ENCODE measurements at places on chromosomes 2 and 18.

DNA sequence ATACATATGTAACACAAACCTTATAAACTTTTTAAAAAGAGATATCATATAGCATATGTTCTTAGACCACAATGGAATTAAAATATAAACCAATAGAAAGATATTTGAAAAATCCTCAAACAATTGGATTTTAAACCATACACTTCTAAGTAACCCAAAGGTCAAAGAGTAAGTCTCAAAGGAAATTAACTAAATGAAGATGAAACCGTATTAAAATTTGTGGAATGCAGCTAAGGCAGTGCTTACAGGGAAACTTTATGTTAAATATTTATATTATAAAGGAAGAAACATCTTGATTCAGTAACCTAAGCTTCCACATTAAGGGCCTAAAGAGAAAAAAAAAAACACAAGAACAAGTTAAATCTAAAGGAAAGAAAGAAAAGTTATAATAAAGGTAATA lies 966.1 kb downstream of the SLC4A3 start:
- DNase-seq, result no peak

GRCh38 chr2:231727621-231728020 lies 19.3 kb downstream of the PTMA start:
- no peak for DNase-seq

DNA sequence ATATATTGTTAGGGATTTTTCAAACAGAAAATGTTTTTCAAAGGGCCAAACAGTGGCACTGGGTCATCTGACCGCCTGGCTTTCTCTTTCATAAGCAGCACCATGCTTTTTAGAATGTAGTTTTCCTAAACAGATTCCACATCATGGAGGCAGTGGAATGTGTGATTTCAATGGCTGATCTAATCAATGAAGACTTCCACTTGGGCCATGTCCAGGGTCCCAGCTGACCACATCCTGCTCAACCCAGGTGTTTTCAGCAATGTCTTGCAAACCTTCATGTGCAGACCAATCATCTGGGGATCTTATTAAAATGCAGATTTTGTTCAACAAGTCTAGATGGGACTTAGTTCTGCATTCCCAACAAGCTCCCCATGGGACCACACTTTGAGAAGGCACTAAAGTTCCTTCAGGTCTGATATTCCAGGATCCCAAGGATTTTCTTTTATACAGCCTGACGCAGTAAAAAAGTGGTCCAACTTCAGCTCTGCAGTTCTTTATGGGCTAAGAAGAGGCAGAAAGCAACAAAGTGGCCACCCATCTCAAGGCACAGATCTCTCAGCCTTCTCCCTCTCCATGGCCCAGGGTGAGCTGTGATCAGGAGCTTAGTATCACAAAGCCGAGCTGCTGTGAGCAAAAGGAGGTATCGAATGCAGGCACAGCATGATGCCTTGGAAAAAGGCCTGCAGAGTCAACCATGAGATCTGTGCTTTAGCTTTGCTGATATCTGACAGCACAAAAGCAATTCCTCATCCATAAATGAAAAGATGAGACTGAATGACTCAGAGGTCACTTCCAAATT lies 3.7 kb downstream of the ALKAL2 start:
- DNase-seq, result no peak

GRCh38 chr18:27860701-27861107 lies 316.2 kb downstream of the CDH2 start:
- DNase-seq, result no peak
